ENCODE measurements at places on chromosomes 16 and 17.

GRCh38 chr17:3539881-3540540 lies 17.6 kb downstream of the TRPV3 start:
- DNase-seq, result no peak

- no peak for DNase-seq
These were observed 327.2 kb upstream of the TNRC6C start for GRCh38 chr17:77631307-77631706.

DNA sequence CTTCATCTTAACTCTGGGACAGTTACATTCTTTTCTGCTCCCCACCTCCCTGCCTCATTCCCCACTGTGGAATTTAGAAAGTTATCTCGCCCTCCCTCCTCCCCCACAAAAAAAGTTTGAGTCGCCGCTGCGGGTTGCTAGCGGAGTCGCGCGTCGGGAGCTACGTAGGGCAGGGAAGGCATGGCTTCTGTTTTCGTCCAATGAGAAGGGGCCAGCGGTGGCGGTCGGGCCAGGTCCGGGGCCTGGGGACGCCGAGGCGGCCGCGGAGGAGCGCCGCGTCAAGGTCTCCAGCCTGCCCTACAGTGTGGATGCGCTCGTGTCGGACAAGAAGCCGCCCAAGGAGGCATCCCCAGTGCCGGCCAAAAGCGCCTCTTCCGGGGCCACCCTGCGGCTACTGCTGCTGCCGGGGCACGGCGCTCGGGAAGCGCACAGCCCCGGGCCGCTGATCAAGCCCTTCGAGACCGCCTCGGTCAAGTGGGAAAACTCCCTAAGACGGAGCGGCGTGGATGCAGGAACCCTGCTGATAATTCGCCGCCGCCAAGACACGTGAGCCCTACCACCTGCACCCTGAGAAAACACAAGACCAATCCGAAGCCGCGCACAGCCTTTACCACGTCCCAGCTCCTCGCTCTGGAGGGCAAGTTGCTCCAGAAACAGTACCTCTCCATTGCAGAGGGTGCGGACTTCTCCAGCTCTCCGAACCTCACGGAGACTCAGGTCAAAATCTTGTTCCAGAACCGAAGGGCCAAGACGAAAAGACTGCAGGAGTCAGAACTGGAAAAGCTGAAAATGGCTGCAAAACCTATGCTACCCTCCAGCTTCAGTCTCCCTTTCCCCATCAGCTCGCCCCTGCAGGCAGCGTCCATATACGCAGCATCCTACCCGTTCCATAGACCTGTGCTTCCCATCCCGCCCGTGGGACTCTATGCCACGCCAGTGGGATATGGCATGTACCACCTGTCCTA lies 8.9 kb downstream of the OR4D1 start:
- DNase-seq, result no peak

- peak; percentile 63 for DNase-seq
These were observed at the start of gene RSAD1 for GRCh38 chr17:50478391-50479381. Gene RSAD1 (plus strand): TSS chr17:50478860. CDS start chr17:50478885, 25 bp downstream.
